Posterior vena cava (tissue), 2 donors: ENCODE measurements at places on chromosomes 13 and 19. TPM values are rescaled to one million over a fixed set of nuclear protein-coding genes. Genes with fewer than 3 reads are reported as not detected.

DNA sequence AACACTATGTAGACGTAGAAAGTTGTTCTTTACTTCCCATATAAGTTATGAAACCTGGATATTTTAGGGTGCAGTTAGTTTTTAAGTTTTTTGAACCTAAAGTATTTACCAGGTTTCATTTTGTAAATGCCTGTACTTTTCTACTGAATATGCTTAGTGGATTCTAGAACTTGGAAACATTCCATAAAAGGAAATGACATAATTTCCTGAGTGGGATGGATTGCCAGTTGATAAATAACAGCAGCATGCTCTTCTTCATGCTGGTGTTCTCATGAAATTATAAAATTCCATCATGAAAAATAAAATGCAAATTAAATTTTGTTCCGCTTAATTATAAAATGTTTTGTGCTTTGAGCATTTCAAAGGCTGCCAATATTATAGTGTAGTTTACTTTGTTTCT lies 362.2 kb upstream of the PCDH20 start:
- no peak for DNase-seq

DNA sequence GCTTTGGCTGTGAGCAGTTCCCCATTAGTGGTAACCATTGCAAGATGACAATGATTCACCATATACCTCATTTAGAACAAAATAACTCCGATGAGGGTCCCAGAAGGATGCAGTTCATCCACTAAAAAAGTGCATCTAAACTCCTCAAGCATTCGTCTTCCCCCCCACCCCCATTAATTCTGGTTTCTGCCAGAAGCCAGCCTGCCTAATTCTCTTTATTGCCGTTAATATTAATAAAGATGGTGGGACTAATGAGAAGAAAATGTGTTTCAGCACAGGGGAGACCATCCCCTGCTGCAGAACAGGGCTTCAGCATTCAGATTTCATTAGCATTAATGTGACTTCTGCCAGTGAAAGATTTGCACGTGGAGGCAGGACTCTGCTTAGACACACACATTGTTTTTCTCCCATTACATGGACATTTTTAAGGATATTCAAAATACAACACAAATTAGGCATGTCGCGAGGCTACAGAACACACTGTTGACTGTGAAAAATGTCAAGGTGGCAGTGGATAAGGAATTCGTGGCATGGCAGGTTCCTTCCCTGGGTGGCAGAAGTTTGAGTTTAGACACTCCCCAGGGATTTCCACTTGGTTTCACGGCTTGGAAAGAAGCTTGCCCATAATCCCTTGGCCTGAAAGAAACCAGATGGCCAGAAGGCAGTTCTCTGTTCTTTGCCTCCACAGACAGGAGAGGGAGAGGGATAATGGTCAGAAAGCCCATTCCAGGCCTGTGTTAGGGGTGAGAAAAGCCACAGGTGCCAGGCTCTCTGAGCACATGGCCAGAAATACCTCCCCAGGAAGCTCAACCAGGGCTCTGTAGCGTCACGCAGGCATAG lies 236.5 kb downstream of the FOXO1 start:
- no peak for DNase-seq

DNA sequence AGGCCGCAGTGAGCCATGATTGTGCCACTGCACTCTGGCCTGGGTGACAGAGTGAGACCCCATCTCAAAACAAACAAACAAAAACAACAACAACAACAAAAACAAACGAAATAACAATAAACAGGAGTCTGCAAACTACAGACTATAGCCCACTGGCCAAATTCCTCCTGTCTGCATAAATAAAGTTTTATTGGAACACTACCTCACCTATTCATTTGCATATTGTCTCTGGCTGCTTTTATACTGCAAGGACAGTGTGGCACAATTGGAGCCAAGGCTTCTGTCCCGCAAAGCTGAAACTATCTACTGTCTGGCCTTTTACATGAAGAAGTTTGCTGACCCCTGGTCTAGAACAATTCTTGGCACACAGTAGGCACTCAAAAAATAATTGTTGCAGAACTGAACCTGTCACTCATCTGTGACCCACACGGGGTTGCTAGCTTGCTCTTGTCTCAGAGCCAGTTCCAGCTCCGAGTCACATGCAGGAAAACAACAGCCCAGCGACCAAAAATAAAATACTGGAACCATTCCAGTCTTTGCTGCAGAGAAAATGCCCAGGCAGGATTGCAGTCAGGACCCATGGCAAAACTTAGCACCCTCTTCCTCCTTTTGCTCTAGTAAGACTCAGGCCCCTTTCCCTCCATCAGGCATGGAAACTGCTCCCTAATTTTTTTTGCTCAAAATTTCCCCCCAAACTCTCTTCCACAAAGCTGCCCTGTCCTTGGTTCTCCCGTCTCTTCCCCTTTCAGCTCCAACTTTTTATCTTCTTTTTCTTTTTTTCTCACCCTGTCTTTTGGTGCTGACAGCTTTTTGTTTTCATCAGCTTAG lies 4.8 kb upstream of the MYH14 start:
- DNase-seq, result no peak

MKNK2 gene
- 99.6 TPM for total RNA-seq

- no peak for DNase-seq
These were observed 218.7 kb downstream of the KCTD12 start for GRCh38 chr13:76667551-76667950.

IZUMO2 gene
- total RNA-seq, result not detected

PSG2 gene
- total RNA-seq, result not detected

DNA sequence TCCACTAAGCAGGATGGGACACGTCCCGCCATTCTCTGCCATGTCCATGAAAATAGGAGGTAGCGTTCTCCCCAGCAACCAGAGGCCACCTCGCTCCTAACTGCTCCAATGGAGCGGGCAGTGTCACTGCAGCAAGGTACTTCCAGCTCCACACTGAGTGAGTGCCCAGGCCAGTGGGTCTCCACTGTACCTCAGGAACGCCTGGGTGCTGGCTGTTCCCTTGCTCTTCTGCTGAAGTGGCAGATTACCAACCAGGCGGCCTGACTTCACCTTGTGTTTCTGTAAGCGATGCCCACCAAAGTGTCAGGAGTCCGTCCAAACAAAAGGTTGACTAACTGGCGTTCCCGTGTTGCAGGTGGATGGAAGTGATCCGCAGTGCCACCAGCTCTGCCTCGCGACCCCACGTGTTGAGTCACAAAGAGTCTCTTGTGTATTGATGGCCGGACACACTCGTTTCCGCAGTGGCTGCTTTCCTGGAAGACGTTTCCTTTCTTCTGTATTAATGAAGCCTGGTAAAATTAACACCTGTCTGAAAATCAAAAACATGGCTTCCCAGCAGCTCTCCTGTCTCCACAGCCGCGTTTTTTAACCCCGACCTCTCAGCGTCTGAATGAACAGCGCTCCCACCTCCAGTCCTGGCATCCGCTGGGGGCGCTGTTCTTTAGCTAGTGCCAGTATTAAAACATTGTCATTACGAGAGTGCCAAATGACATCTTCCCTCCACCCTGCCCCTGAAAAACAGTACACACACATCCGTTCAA lies 128.8 kb downstream of the STK24 start:
- DNase-seq, result no peak

DACH1 gene
- total RNA-seq, result 1.4 TPM

DNA sequence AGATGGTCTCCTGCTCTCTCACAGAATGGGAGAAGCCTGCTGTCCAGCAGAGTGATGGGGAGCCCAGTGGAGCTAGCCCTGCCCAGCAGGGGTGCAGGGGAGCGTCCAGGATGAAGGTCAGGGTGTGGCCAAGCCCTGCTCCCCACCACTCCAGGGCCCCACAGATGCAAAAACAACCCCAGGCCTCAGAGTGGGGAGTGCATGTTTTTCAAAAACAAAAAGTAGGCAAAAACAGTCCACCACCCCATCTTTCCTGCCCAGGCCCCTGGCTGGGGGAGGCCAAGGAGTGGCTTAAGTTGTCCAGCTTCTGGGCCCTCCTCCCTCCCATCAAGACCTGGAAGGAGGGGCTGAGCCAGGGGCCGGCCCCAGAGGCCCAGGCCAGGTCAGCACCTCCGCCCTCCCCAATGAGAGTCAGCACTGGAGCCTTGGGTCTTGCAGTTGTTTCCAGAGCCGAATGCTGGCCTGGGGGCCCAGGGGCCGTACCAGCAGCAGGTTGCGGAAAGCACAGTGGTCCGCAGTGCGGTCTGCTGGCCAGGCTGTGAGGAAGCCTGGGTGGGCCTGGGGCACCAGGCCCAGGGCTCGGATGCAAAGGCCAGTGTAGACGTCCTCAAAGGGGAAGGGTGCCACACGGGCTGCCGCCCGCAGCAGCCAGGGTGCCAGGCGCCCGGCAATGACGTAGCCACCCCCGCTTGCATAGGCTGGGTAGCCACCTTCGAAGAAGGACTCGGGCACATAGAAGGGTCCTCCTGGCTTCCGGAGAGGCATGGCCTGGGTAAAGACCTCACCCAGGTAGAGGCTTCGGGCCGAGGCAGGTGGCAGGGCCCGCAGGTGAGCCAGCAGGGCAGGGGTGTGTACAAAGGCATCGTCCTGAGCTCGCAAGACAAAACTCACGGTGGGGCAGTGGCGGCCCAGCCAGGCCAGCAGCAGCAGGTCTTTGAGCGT lies 1.7 kb downstream of the B3GNT8 start:
- no peak for DNase-seq

POLD1 gene
- 12.3 TPM for total RNA-seq

FCER2 gene
- 0.71 TPM for total RNA-seq

GRCh38 chr13:42594481-42595252 lies 20.7 kb downstream of the TNFSF11 start:
- DNase-seq, result no peak

ZNF729 gene
- not detected for total RNA-seq

- DNase-seq, result no peak
These were observed 23.1 kb upstream of the COG3 start for GRCh38 chr13:45441633-45442032.

GRCh38 chr19:57171551-57172081 lies 4.3 kb upstream of the DUXA start:
- peak; percentile 84 for DNase-seq

- no peak for DNase-seq
These were observed 3.2 kb downstream of the GPR108 start for GRCh38 chr19:6734096-6734696.

DNA sequence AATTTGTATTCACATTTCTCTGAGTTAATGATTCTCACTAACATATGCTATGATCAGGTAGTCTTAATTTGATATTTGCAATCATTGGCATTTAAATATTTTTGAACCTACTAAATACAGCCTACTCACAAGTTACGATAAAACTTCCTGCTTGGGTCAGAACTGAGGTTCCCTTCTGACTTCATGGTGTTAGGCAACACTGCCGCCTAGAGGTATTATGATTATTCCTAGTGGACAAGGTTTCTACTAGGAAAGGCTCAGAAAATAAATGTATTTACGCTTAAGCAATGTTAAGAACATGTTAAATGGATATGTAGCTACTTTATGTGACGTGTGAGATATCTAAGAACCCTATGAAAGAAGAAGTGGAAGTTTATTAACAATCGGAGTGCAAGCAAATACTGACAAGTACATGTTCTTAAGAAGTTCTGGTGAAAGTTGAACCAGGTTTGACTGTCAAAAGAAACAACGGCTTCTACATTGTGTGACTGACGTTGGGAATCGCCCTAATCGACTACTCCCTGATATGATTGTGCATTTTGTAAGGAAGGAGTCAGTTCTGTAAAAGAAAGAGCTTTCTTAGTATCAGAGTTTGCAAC lies 1395.8 kb downstream of the SLITRK5 start:
- DNase-seq, result no peak

CA11 gene
- total RNA-seq, result 5.7 TPM

DNA sequence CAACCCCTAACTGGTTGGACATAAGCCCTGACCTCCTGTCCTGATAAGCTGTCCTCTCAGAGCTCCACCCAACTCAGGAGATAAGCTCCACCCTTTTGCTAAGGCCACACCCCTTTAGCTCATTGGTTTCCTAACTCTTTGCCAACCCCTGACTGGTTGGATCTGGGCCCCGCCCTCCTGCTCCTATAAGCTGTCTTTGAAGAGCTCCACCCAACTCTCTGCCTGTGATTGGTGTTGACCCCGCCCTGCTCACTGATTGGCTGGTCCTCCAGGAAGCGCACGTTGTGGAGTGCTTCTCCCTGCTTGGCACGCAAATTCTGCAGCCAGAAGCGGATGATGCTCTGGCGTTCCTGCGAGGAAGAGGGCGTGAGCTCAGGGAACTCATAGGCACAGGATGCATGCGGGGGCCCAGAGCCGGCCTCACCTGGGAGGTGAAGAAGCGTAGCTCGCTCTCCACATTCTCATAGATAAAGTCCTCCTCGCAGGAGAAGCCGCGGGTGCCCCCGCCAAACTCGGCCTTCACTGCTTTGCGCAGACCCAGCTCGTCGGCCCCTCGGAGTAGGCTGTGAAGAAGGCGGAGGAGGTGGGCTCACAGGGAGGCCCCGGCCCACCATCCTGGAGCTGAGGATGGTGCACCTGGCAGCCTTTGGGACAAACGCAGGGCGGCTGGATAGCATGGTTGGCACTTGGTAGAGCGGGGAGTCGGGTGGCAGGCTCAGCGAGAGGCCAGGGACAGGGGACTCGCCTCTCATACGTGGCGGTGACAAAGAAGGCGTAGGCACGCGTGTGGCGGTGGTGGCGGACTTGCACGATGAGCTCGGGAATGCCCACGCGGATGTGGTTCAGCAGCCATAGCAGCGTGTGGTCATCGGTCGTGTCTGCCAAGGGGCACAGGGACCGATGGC lies 1.7 kb downstream of the ANO8 start:
- DNase-seq, result no peak

DNA sequence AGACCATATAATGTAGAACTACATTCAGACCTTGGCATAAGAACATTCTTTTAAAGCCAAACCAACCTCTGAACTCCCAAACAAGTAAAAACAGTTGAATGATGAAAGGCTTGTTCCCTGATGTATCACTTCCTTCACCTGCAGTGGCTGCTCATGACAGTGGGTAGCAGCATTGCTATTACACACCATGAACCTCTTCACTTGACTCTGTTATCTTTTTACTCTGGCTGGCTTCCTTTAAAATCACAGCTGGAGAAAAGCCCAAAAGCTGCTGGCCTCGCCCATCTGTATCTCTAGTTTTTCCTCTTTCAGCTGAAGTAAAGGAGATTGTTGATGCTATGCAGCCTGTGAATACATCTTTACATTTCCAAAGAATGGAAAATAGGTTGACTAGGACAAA lies 22.6 kb downstream of the THSD1 start:
- no peak for DNase-seq

UBE2L5 gene
- total RNA-seq, result 0.14 TPM

GRCh38 chr13:76887076-76887563 lies 915 bp upstream of the KCTD12 start:
- DNase-seq, result no peak

- DNase-seq, result no peak
These were observed 503.1 kb downstream of the DIAPH3 start for GRCh38 chr13:59660582-59660981.

GRCh38 chr19:5450482-5451126 lies 4.6 kb upstream of the ZNRF4 start:
- no peak for DNase-seq
